ENCODE measurements at places on chromosomes 6 and 20.

- DNase-seq, result no peak
These were observed 36.8 kb upstream of the CLDN20 start for GRCh38 chr6:155227046-155227445.

DNA sequence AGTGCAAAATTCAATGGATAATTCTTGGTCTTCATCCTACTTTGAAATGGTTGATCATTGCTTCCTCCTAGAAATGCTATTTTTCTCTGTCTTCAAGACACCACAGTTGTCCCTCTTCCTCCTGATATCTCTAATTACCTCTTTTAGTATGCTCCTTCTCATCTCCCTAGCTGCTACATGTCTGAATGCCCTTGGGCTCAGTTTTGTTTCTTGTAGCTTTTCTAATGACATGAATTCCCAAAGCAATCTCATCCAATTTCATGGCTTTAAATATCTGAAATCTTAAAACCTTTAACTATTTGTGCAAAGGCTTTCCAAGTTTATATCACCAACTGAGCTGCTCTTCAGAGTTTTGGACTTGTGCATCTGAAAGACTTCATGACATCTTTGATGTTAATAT is 120.2 kb upstream of the RGS17 start:
- no peak for DNase-seq

GRCh38 chr6:138622967-138623366 is 123.7 kb upstream of the NHSL1 start:
- DNase-seq, result no peak

DNA sequence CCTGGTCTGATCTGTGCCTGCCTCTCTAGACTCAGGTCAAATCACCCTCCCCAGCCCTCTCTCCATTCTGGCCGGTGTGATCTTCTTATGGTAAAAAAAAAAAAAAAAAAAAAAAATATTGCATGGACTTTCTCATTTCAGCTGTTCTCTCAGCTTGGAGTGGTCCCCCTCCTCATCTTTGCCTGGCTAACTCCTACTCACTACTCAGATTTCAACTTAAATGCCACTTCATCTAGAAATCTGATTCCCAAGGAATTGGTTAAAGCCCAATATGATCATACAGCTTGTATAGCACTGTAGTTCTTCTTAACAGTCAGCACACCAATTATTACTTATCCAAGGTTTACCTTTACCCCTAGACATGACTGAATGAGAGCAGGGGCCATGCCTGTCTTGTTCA is 105.9 kb upstream of the CARMIL1 start:
- peak; percentile 39 for DNase-seq

GRCh38 chr6:107079429-107079828 is 35.9 kb downstream of the BEND3 start:
- no peak for DNase-seq

- no peak for DNase-seq
These were observed 212.4 kb upstream of the ARID1B start for GRCh38 chr6:156564807-156565149.

DNA sequence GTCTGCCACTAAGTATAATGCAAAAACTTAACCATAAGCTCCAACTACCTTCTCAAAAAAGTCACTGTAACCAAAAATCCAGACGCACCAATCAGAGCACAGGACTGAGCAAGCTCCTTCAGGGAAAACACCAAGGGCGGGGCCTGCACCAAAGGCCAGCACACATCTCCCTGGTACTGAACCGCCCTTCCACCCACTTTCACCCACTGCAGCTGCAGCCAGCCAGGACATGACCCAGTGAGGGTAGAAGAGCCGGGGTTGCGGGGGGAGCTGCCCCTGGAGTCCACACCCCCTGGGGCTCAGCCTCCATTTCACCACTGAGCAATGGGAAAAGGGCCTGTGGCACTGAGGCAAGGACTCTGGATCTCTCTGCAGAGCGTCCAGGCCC is 54.3 kb downstream of the TAF4 start:
- no peak for DNase-seq

- no peak for DNase-seq
These were observed 137.0 kb upstream of the HEY2 start for GRCh38 chr6:125612345-125612846.

- DNase-seq, result no peak
These were observed 577 bp downstream of the SASH1 start for GRCh38 chr6:148343047-148343782.

- no peak for DNase-seq
These were observed 93.8 kb upstream of the POPDC3 start for GRCh38 chr6:105273589-105273988.

- DNase-seq, result no peak
These were observed 29.8 kb downstream of the DIDO1 start for GRCh38 chr20:62896526-62896925.

GRCh38 chr20:6702144-6702543 is 65.3 kb upstream of the BMP2 start:
- no peak for DNase-seq

DNA sequence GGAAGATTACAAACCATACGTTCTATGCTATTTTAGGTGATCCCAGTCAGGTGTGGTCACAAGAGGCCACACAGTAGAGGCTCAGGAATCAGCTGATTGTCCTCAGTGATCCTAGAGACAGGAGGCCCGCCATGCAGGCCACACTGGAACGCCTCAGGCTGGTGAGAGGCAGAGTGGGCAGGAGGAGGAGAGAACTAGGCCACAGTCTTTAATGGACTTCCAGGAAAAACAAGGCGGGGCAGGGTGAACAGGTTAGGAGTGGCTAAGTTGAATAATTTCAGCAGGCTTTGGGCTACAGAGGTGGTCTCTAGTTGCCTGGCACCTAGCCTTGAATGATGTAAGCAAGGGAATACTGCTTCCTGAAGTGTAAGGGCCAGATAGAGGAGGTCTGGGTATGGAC is 101.2 kb downstream of the GMDS start:
- DNase-seq, result no peak

DNA sequence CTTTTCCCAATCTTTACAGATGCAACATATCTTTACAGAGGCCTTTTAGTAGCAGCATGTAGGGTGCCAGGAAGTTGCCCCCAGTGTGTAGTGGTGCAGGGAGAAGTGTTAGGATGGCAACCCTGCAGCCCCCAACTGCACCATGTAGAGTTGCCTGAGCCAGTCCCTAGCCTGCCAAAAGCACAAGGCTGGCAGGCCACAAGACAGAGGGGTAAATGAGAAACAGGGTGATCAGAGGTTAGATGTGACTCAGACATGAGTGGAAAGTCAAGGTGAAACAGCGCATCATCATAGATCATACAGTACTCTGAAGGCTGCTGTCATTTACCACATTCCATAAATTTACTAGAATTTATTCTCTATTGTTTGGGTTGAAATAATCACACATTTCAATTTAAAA is 467.5 kb downstream of the PRKN start:
- DNase-seq, result no peak

- DNase-seq, result no peak
These were observed 569.8 kb downstream of the QKI start for GRCh38 chr6:163984124-163984936.

DNA sequence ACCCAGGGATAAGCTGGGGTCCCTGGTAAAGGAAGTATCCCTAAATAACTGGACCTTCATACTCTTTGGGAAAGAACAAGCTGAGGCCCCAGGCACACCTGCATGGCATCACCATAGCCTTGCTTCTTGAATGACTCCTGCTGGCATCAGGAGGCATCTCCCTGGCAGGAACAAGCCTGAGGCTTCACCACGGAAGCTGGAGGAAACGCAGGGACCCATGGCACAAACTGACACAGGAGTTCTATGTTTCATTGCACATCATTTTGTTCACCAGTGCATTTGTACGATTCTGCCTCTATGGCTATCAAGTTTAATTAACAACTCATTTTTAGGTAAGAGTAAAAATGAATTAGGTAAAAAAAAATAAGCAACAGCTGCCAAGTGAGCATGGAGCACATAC is 619 bp upstream of the PDE7B start:
- DNase-seq, result no peak

DNA sequence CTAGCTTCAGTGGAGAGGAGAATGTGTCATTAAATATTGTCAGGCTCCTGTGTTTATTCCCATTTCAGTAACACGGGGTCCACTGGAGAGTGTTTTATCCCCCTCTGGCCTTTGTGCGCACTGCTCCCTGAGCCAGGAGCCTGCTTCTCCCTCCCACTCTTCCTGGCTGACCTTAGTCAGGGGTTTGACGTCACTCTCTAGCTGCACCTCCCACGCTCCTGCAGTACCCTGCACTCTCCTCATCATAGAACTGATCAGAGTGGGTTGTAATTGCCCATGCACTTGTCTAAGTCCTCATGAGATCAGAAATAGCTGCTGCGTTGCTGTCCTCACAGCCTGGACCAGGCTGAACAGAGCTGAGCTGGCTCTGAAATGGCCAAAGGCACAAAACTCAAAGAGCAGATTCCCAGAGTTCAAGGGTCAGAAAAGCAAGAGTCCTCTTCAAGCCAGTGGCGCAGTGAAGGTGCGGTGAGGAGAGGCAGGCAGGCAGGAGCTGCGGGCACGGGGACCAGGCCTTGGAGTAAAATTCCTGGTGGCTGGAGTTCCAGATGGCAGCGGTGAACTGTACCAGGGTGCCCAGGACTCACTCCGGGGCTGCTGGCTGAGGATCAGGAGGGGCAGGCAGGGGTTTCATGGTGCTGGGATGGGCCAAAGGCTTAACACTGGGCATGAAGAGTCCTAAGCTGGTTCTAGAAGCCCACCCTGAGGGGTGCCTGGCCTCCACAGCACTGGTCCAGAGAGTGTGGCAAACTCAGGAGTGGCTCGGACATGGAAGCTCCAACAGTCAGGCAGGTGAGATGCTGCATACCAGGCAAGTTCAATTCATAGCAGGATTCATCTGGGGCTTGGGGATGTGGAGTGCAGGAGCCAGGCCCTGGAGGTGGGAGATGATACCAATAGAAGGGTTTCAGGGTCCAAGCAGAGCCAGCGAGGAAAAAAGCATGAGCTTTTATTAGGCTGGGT is 170.9 kb downstream of the SCP2D1 start:
- no peak for DNase-seq

DNA sequence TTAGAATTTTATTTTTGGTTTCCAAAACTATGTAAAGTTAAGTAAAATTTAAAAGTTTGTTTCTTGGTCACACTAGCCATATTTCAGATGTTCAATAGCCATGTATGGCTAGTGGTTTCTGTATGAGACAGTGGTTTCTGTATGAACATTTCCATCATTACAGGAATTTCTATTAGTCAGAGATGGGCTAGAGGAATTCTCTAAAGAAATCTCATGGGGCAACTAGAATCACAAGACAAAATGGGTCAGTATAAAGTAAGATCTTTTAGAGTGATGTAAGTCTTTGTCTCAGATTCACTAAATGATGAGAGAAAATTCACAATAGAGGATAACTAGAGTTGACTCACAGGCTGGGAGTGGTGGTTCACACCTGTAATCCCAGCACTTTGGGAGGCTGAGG is 149.0 kb downstream of the FUT9 start:
- no peak for DNase-seq

GRCh38 chr6:92380803-92381601 is 1038.4 kb downstream of the EPHA7 start:
- no peak for DNase-seq

DNA sequence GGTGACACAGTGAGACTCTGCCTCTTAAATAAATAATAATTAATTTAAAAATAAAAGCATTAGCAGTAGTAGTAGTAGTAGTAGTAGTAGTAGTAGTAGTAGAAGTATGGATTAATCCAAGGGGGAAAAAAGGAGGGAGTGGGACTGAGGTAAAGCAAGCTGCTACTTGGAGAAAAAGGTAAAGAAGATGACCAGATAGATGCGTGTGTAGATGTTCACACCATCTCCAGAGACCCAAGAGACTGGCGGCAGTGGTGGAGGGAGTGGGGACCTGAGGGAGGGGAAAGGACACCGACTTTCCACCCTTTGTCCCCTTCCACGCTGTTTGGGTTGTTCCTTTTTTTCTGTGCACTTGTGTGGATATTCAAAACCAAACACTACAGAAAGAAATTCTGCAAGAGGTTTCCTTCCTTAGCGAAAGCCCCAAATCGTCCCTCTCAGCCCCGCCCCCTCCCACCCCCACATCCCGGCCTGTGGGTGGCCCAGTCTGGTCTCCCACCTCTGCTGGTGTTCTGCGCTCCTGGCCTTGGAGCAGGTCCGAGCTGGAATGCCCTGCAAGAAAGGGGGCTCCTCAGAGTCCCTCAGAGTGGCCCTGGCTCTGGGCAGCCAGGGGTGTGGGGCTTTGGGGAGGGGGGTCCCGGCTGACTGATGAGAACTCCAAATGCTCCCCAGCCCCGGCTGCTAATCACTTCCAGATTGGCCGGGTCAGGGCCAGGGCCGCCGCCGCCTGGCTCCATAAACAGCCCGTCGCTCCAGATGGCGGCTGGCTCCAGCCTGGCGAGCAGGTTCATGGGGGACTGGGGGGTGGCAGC is 60.2 kb downstream of the UBE2V1 start:
- no peak for DNase-seq

DNA sequence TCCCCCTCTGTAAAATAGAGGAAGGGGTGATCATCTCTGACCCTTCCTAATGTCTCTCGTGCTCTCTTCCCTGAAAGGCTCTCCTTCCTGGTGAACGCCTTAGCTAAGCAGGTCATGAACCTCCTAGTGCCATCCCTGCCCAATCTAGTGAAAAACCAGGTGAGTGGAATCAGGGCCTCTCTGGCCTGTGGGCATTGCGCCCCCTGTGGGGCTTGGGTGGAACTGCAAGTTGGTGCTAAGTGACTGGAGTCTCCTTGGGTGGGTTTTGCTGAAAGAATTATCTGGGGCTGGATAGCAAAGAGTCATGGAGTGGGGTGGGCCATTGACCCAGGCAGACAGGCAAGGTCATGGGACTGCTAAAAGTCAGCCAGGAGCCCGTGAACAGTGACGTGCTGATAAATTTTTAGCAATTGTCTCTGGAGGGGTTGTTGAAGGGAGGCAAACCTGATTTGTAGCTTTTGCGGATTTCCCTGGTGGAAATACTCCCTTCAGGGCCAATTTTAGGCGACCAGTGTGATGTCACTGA is 8.9 kb downstream of the BPIFB1 start:
- DNase-seq, result no peak

DNA sequence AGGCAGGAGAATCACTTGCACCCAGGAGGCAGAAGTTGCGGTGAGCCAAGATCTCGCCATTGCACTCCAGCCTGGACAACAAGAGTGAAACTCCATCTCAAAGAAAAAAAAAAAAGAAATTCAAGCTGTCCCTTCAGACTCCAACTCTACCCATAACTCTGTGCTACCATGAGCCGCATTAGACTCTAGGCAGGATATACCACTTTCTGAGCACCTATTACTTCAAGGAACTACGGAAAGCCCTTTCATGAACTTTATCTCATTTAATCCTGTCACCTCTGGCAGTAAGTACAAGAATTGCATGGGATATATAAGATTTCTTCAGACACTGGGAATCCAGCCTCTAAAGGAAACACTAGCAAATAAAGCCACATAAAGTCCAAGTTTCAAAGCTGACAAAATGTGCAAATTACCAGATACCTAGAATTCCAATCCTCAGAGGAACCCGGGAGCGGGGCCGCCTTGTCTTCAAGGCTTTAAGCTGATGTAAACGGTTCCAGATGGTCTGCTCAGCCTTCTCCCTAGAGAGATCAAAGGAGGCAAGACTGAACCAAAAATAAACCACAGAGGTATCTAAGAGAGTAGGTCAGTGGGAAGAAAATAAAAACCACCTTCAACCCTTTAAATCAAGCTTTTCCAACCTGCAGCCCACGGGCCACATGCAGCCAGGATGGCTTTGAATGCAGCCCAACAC is 9.4 kb downstream of the CDK5RAP1 start:
- no peak for DNase-seq

All from HS-27A (cell line).